ENCODE measurements at places on chromosomes 16 and 17.

GRCh38 chr17:9003355-9004131 is 17.8 kb upstream of the NTN1 start:
- no peak for DNase-seq

- DNase-seq: no peak
Measured at GRCh38 chr16:15961571-15962090, 12.2 kb downstream of the ABCC1 start.

GRCh38 chr16:68359398-68360191 is 48.8 kb downstream of the PRMT7 start:
- no peak for DNase-seq

DNA sequence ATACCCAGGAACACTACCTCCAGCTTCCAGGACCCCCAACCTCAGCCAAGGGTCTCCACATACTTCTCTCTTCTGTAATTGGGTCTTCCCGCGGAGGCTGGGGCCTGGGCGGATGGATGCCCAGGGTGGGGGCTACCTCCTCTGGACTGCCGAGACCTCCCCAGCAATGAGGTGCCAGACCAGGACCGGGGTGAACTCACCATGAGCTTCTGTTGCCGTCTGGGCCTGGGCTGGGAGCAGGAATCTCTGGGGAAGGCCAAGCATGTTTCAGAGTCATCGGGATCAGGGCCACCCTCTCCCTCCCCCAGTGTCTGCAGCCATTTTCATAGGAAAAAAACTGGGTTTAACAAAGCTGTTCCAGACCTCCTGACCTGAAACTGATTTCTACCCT is 10.3 kb upstream of the BAHCC1 start:
- no peak for DNase-seq

DNA sequence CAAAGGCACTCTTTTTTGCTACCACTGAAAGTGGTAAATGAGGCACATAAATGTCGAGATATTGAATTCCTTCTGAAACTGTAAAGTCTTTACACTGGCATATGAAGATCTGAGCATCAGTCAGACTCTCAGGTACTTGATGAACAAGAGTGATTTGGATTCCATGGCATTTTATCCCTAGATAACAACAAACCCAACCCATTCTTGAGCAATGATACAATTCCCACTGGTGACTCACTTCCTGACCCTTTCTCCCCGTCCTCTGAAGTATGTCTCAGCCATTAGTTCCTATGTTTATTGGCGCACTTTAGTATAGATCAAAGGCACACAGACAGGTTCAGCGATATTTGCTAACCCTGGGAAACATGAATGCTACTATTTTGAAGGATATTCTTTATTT is 147.0 kb upstream of the RBFOX1 start:
- no peak for DNase-seq

DNA sequence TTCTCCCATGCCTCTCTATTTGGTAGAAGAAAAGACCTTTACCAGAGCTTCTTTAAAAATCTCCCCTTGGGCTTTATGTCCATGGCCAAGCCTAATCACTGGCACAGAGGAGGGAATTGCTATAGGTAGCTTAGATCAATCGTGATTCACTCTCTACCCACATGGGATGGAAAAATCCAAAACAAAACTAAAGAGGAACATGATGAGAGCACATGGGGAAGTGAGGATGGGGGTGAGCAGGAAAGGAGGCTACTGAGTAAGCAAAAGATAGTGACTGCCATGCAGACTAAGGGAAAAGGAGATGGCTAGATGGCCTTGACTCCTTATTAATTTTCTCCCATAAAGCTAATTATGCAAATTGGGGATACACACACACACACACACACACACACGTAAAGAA is 201.2 kb downstream of the HS3ST3A1 start:
- DNase-seq: no peak

DNA sequence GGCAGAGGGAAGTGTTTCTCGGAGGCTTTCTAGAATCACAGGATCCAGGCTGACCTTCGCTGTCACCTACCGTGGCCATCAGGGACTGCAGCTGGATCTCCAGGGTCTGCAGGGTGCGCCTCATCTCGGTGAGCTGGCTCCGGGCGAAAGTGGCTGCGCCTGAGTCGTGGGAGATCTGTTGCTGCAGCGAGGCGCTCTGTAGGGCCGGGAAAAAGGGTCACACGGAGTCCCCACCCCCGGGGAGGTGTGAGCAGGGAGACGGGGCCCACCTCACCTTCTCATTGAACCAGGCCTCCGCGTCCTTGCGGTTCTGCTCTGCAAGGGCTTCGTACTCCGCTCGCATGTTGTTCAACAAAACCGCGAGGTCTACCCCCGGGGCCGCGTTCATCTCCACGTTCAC is 2.9 kb downstream of the KRT28 start:
- no peak for DNase-seq

- no peak for DNase-seq
Measured at GRCh38 chr17:80349151-80349651, 65.8 kb upstream of the ENDOV start.

GRCh38 chr17:62761884-62762283 is 46.2 kb downstream of the MARCHF10 start:
- no peak for DNase-seq

DNA sequence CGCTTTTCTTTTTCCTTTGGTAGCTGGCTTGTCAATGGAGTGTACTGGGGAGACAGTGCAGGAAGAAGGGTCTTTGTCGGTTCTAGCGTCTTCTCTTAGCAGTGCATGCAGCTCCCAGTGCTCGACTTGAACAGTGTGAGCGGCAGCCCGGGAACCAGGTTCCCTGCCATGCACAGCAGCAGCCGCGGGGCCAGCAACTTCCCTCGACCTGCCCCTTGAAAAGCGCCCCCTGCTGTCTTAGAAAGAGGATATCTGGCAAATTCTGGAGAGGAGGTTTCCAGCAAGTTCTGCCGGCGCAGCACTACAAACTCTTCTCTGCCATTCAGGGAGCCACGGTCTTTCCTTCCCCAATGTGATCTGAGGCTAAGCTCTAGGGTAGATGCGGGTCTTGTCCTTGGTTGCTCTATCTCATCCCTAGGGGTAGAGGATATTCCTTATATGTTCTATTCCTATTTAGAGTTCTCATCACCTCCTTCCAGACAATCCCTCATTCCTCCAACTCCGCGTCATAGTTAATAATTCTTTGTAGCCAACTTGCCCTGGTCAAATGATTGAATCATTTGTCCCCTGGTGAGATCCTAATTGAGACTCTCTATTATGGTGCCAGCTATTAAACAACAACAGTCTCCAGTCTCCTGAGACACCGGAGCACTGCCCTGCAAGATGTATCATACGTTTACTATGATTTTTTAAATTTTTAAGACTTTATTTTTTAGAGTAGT is 451.3 kb downstream of the PMP22 start:
- no peak for DNase-seq

DNA sequence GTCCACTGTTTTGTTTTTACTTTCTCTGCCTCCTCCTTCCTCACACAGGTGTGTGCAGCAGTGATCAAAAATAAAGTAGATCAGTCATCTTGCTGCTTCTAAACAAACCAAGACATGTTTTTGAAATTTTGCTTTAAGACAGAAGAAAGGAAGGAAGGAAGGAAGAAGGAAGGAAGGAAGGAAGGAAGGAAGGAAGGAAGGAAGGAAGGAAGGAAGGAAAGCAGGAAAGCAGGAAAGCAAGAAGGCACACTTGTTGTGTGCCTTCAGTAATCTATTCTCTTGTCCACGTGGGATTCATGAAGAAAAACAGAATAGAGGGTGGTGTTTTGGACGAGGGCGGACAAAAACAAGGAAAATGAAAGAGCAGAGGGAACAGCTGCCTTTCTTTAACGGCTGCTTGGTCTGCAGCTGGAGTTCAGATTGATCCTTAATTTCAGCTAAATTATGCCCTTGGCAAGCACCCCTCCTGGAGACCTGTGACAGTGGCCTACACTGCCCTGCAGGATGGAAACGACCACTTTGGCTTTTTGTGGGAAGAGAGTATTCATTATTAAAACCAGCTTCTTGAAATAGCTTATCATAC is 188.5 kb upstream of the IRX3 start:
- DNase-seq: no peak

All from nucleus accumbens (tissue), 56 donors.